ENCODE measurements at places on chromosomes 5 and 9. TPM values are rescaled to one million over a fixed set of nuclear protein-coding genes. Genes with fewer than 3 reads are reported as not detected.

DNA sequence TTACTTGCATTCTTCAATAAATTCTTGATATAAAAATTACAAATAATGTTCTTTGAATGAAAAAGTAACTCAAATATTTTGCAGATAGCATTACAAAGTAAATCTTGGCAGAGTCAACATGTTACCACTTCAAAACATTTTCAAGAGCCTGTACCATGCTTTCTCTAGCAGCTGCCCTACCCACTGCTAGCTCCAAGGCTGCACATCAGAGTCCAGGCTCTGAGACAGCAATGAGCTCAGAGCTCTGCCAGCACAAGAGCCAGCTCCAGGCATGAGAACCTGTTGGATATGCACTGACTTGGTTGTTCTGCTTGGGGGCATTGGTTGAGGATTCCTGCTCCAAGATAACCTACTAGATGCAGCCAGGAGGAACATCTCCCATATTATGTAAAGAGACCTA, 211.3 kb upstream of the HAPLN1 start:
- DNase-seq = no peak

DNA sequence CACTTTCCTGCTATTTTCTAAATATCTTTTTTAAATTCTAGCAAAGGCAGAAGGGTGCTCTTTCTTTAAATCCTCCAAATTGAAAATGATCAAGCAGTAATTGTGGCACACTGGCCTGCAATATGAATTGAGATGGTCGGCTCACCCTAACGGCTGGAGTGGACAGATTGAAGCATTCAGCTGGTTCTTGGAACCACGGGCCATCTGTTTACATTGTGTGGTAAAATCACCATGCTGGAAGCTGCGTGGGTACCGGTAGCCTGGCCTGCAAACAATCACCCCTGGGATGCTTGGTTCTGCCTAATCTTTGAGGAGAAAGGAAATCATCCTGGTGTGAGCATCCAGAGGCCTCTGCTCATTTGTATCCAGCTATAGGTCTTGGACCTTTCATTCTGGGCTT, 289.3 kb downstream of the ZNF608 start:
- no peak for DNase-seq

- no peak for DNase-seq
Measured at GRCh38 chr9:129559506-129559881, 61.4 kb downstream of the C9orf50 start.

- DNase-seq = no peak
Measured at GRCh38 chr5:56164376-56164775, 68.8 kb downstream of the ANKRD55 start.

DNA sequence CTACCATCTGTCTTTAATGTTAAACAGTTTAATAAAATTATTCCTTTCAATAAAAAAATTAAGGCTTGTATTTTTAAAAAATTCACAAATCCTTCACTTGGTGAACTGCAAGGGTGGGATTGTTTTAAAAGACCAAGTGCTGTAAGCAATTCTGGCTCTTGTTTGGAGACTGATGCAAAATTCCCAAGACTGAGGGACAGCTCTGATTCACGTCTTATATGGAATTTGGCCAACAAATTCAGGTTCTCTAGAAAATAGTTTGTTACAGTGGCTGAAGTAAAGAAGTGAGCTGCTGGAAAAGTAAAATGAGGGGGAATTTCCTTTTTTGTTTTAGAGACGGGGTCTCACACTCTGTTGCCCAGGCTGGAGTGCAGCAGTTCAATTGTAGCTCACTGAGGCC, 58.3 kb downstream of the PRELID2 start:
- DNase-seq = no peak

- DNase-seq = no peak
Measured at GRCh38 chr5:73264631-73265030, 91.6 kb downstream of the TMEM174 start.

CNTLN gene
- 1.5 TPM for total RNA-seq

OGN gene
- total RNA-seq = not detected

SNCAIP gene
- total RNA-seq = not detected

SCGB3A2 gene
- not detected for total RNA-seq
